Right atrium auricular region (tissue), 2 donors: ENCODE measurements at places on chromosomes 12 and 14. TPM values are rescaled to one million over a fixed set of nuclear protein-coding genes. Genes with fewer than 3 reads are reported as not detected.

The SYNDIG1L gene
- 0.12 TPM for total RNA-seq

The SLC35F4 gene
- not detected for total RNA-seq

The TDP1 gene
- total RNA-seq: 1.6 TPM

The KRT83 gene
- total RNA-seq: not detected

The LUM gene
- 196 TPM for total RNA-seq

The MIA2 gene
- 34.2 TPM for total RNA-seq

DNA sequence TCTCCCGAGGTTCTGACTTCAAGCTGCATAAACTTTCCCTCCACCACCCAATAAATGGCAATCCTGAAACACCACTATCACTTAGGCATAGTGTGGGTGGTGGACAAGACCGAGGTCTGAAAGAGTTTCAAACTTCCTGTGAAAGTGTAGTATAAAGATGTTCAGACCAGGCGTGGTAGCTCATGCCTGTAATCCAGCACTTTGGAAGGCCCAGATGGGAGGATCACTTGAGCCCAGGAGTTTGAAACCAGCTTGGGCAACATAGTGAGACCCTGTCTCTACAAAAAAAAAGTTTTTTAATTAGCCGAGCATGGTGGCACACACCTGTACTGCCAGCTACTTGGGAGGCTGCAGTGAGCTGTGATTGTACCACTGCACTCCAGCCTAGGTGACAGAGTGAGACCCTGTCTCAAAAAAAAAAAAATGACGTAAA, 61.9 kb downstream of the CCDC92 start:
- no peaks in the 10 kb centered on the region for H3K4me1 ChIP-seq
- H3K27me3 ChIP-seq: no peaks in the 10 kb centered on the region
- no peaks in the 10 kb centered on the region for H3K36me3 ChIP-seq
- DNase-seq: no peak
- no peak overlapping the region for H3K27ac ChIP-seq
- no peak overlapping the region for H3K4me3 ChIP-seq

DNA sequence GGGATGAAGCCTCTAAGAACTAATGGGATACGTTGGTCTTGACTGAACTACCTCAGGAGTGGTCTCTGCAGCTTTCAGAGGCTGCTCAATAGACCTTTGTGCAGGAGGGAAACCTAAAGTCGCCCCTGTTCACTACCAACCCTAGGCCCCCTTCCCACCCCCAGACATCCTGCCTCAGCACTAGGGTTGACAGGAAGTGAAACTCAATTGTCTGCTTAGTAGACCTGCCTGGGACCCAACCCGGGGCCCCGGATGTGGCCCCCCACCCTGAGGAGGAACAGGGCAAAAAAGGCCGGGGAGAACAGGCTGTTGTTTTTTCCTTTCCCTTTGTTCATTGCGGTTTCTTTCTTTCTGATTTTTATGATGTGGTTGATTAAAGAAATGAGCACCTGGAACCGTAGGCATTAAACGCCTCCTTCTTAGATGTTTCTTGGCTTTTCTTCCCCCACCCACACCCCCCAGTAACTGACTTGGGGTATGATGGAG, 1.6 kb upstream of the DGKA start:
- H3K27me3 ChIP-seq: no peaks in the 10 kb centered on the region
- no peak for DNase-seq
- no peaks in the 10 kb centered on the region for H3K36me3 ChIP-seq

DNA sequence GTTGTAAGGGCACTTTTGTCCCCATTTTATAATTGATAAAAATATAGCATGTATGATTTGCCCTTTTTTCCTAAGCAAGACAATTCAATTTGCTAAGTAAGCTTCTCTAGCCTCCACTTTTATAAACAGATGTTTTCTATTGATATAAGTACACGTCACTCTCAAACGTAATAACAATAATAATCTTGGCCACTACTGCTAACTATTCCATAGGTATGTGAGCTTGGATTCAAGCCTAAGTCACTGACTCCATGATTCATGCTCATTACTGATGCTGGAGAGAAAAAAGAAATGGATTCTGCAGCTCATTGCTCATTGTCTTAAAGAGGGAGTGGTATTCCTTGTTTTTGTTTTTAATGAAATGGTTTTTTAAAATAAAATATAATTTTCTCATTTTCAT, 661.0 kb downstream of the GALC start:
- H3K4me1 ChIP-seq: no peaks in the 10 kb centered on the region
- no peak for DNase-seq
- no peak overlapping the region for H3K4me3 ChIP-seq
